ENCODE measurements at places on chromosomes 16 and 17.
A peak's percentile ranks its signal among the peaks of the same experiment; 100 is the strongest.

- no peak for DNase-seq
Observed at GRCh38 chr16:8796469-8797363, 723 bp downstream of the TMEM186 start.

- no peak for DNase-seq
Observed at GRCh38 chr16:22969567-22969966, 155.6 kb downstream of the HS3ST2 start.

DNA sequence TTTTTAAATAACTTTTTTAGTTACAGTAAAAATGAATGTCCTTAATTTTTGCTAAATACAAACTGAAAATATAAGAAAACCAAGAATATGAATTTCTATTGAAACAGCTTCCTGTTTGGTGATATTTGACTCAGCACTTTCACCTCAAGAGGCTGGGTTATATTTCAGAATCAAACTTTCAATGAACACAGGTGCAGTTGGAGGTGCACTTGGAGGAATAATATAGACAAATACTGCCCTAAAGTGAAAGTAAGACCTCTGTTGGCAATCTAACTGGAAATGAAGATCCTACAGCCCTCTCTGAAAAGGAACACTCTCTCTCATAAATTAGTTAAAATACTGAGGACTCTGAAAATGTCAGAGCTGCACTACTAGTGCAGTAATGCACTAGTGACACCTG, 106.2 kb downstream of the BRIP1 start:
- DNase-seq: no peak

- no peak for DNase-seq
Observed at GRCh38 chr17:31456814-31457213, 65.3 kb downstream of the RAB11FIP4 start.

GRCh38 chr17:44912763-44913544, 2.3 kb downstream of the GFAP start:
- no peak for DNase-seq

- no peak for DNase-seq
Observed at GRCh38 chr16:13864689-13865088, 55.3 kb upstream of the ERCC4 start.

DNA sequence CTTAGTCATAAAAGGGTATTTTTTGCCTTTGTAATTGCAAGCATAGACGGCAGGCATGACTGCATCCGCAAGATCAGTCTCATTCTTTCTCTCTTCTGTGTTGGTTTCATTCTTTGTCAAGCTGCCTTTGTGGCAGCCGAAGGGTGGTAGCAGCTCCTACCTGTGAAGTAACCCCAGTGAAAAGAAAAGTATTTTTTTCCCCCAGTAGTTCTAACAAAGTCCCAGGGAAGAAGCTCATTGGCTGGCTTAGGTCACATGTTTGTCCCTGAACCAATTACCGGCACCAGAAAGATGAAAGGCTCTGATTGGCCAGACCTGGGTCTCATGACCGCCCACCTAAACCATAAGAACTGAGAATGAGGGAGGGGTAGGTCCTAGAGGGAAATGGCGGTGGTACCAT, 110.7 kb downstream of the RAP1GAP2 start:
- no peak for DNase-seq

GRCh38 chr16:70512456-70512855, 10.9 kb downstream of the COG4 start:
- DNase-seq: no peak

- no peak for DNase-seq
Observed at GRCh38 chr17:42405076-42405475, 16.8 kb upstream of the STAT3 start.

DNA sequence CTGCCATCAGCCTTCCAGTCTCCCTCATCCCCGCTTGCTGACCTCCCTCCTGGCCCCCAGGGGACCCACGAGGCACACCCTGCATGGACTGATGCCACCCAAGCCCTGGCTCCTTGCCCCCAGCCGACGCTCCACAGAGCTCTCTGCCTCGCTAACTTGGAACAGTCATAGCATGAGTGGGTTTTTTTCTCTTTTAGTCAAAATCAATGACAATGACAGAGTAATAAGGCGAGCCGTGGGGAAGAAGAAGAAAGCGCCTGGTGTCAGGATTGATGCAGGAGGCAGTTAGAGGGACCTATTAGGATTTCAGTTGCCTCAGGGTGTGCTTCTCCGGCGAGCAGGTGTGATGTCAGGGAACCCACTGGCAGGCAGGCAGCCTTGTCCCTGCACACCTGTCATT, 176.3 kb upstream of the TNRC6C start:
- DNase-seq: no peak

DNA sequence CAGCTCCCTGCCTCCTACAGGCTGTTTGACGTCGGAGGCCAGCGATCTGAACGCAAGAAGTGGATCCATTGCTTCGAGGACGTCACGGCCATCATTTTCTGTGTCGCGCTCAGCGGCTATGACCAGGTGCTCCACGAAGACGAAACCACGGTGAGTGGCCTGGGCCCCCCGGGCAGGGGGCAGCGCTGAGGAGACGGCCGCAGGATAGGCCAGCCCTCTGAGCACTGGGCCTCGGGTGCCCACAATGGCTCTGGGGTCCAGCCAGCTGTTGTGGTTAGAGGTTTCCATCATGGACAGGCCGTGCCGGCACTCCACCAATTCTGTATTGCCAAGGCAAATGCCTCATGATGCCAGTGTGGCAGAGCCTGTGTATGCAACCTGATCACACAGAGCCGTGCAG, 88.6 kb downstream of the AMFR start:
- DNase-seq: no peak

- DNase-seq: no peak
Observed at GRCh38 chr17:72474719-72475477, 354.1 kb downstream of the SOX9 start.

DNA sequence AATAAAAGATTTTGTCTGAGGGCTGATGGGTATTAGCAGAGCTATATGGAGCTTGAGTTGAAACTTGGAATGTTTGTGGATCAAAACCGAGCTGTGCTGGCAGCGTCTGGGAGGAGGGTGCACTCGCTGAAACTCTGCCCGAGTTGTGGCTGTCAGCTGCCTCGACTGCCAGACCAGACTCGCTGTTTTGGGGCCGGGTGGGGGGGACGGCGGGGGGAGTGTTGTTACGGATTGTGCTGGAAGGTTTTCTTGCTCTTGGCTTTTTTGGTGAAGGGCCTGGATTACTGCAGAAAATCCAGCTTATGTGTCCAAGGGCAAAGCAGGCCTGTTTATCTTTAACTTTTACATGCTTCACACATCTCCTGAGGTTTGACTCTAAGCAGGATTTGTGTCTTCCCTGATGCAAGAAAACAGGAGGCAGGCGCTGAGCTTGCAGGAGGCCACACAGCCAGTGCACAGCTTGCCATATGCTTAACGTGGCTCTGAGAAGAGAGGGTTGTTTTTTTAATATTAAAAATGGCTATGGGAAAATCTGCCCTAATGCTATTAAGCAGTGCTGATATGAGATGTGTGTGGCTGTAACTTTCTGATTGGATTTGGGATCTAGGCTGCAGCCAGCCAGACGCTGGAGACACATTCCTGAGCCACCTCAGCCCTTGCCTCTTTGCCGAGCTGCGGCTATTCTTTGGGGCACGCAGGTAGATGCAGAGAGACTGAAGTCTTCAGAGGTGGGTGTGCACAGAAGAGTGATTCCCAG, 20.5 kb upstream of the RPTOR start:
- no peak for DNase-seq

- DNase-seq: no peak
Observed at GRCh38 chr17:29624586-29624985, 1.9 kb upstream of the CORO6 start.

DNA sequence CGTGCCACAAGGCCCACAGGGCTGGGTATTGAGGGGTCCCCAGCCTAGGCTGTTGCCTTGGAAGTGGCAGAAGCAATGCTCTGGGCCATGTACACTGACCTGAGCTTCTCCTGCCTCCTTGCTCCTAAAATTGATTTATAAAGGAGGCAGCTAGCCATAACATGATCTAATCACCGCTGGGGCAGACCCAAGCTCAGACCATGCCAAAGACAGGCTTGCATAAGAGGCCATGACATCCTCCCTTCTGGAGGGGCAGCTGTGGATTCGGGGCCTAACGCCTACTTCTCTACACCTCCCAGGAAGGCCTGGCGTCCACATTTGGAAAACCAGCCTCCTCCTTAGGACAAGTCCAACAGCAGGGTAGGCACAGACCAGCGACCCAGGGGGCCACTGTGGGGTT, 12.3 kb downstream of the HSD11B2 start:
- DNase-seq: no peak

DNA sequence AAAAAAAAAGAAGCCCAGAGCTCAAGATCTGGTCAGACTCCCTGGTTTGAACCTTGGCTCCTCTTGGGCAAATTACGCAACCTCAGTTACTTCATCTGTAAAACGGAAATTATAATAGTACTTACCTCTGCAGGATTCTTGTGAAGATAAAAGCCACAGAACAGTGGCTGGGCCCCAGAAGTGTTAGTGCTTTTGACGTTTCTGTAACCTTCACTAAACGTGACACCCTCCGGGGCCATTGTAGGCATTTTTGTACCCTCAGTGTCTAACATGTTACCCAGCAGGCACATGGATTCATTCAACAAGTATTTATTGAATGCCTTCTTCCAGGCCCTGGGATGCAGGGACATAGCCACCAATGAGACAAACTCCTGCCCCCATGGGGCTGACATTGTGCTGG, 58.0 kb downstream of the PITPNC1 start:
- DNase-seq: no peak

- no peak for DNase-seq
Observed at GRCh38 chr16:5549802-5550201, 452.2 kb upstream of the EEF2KMT start.

GRCh38 chr17:22374741-22375140, 682.4 kb downstream of the KCNJ18 start:
- DNase-seq: no peak

DNA sequence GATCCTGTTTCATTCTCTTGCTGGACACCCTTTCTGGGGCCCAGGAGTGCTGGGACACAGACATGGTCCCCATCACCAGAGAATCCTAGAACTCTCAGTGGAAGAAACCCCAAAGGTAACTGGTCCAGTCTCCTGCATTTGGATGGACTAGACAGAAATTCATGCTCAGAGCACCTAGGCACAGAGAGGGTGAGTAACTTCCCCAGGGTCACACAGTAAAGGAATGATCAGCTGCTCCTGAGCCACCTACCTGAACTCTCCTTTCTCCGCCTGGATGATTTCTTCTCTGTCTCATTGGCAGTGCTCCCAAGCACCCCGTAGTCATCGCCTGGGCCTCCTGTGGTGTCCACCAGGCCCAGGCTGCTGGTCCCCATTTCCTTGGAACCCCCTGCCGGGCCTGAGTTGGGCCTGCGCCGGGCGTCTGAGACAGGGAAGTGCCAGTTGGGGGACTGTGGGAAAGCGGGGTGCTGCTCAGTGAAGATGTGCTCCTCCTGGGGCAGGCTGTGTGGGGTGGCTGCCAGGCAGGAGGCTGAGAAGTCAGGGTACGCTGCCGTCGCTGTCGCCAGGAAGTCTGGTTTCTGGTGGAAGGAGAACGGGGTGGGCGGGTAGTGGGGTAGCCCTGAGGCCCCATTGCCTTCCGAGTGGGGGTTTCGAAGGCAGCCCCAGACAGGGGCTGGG, 767 bp downstream of the MEOX1 start:
- no peak for DNase-seq

DNA sequence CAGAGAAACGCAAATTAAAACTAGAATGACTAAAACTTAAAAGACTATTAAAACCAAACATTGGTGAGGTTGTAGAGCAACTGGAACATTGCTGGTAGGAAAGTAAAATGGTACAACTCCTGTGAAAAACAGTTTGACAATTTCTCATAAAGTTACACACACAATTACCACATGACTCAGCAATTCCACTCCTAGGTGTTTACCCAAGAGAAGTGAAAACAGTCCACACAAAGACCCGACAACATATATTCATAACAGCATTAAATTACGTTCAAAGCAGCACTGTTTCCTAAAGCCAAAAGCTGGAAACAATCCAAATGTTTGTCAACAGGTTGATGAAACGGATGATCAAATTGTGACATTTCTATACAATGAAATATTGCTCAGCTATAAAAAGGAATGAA, 26.5 kb upstream of the ALOX12 start:
- no peak for DNase-seq

GRCh38 chr16:14329727-14330350, 258.7 kb downstream of the MRTFB start:
- DNase-seq: no peak

DNA sequence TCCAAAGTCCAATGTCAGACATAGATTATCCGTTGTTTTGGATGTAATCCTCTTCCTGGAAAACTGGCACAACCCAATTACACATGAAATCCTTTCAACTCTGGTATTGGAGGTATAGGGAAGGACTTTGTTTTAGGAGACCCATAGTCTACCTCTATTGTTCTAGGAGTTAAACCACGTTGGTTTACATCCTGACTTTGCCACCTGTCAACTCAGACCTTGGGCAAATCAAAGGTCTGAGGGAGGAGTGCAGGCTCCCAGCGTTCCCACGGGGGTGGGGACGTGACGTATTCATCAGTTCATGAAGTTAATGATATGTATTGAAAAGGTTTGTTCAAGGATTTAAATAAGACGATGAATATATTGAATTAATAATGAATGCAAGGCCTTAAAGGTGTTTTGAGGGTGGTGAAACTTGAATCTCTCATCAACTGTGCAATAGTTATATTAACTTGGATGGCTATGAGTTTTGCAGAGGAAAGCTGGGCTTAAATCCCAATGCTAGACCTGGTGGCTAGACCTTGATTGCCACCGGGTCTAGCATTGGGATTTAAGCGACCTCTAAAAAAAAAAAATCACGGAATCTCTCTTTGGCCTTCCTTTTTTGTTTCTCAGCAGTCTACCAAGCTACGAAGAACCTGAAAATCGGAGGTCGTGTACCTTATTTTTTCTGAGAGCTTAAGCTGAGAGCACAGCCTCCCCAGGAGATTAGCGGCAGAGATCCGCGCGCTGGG, 744 bp upstream of the NF1 start:
- no peak for DNase-seq

DNA sequence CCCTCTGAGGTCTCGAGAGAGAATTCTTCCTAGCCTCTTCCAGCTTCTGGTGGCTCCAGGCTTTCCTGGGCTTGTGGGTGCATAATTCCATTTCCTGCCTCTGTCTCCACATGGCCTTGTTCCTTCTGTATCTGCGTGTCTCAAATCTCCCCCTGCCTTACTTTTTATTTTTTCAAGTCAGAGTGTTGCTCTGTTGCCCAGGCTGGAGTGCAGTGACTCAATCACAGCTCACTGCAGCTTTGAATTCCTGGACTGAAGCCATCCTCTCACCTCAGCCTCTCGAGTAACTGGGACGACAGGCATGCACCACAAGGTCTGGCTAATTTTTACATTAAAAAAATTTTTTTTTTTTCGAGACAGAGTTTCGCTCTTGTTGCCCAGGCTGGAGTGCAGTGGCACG, 120.6 kb downstream of the SHISA9 start:
- no peak for DNase-seq

- DNase-seq: peak; percentile 29
Observed at GRCh38 chr17:35889818-35890773, 9.9 kb upstream of the CCL5 start.

- DNase-seq: no peak
Observed at GRCh38 chr17:34579979-34580684, 750 bp downstream of the TMEM132E start.
